HTR-8/SVneo (cell line): ENCODE measurements at places on chromosomes 13 and 19.

DNA sequence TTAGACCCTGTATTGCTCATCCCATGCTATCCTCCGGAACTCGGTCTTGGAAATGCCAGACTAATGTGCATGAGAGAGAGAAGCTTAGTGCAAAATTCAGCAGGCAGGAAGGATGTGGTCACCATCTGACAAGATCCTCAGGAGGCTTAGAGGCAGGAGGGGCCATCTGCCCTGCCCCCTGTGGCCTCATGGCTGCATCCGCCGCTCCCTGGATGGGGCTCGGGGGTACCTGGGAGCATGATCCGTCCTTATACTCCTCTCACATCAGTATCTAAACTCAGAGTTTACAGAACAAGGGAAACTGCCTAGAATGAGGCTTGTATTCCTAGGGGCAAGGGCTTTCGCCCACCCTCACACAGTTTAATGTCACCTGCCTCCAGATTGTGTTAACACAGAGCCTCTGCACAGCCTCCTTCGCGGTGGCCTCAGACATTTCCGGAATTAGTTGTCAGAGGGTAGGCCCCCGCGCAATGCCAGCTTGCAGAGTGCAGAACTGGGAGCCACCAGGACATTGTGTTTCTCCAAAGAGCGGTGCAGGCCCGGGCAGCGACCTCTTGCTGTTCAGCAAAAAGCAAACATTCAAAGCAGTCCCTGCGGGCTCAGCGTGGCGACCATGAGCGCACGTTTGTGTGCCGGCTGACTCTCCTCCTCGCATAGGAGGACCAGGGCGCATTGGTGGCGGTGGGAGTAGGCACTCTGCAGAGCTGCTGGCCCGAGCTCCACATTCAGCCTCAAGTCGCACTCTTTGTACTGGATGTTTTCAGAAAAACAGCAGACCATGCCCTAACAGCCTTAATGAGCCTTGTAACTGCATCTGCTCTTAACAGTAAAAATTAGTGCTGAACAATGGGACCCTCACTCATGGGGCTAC, 39.1 kb downstream of the GPR12 start:
- no peak for DNase-seq

- no peak for DNase-seq
These were observed 18.4 kb downstream of the ARL11 start for GRCh38 chr13:49646688-49647087.

GRCh38 chr13:92512852-92513251, 713.8 kb upstream of the GPC6 start:
- DNase-seq = no peak

- DNase-seq = no peak
These were observed 5.5 kb upstream of the PTOV1 start for GRCh38 chr19:49845414-49845813.

DNA sequence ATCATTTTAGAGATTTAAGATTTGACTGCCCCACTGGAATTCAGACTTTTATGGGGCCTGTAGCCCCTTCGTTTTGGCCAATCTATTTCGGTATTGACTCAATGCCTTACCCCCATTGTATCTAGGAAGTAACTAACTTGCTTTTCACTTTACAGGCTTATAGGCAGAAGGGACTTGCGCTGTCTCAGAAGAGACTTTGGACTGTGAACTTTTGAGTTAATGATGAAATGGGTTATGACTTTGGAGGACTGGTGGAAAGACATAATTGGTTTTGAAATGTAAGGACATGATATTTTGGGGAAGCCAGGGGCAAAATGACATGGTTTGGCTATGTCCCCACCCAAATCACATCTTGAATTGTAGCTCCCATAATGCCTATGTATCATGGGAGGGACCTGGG, 463.0 kb upstream of the KLHL1 start:
- DNase-seq = no peak

DNA sequence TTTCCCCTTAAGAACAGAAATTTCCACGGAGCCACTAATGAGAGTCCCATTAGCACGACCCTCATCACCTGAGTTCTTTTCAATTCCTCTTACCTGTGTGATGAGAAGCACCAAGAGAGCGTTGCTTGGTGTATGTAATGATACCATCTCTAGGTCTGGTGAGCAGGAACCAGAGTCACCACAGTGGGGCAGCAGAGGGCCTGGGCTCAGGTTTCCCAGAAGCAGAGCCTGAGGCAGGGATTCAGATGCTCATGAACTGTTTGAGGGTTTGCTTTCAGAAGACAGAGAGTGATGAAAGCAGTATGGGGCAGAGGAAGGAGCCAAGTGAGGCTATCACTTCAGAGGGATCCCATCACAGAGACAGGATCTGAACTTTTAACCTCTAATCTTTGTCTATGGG, 3.1 kb upstream of the PTPRH start:
- peak; percentile 33 for DNase-seq

GRCh38 chr13:36288794-36289391, 8.7 kb downstream of the CCDC169 start:
- no peak for DNase-seq

DNA sequence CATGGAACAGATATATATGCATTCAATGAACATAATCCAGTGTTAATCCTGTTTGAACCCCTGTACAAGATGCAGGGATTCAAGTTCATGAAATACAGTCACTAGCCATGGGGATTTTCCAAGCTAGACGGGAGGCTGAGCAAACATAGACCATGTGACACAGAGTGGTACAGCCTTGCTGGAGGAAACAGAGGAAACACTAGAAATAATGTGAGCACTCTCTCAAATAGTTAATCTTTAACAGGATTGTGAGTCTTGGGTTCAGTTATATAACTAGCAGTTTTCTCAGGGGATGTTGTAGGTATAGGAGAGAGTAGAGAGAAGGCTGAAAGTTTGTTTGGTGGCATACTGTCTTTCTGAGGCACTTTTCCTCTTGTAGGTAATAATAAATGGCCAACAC, 13.9 kb upstream of the LGALS16 start:
- DNase-seq = no peak

- no peak for DNase-seq
These were observed 72.1 kb upstream of the FAM216B start for GRCh38 chr13:42709276-42709675.

DNA sequence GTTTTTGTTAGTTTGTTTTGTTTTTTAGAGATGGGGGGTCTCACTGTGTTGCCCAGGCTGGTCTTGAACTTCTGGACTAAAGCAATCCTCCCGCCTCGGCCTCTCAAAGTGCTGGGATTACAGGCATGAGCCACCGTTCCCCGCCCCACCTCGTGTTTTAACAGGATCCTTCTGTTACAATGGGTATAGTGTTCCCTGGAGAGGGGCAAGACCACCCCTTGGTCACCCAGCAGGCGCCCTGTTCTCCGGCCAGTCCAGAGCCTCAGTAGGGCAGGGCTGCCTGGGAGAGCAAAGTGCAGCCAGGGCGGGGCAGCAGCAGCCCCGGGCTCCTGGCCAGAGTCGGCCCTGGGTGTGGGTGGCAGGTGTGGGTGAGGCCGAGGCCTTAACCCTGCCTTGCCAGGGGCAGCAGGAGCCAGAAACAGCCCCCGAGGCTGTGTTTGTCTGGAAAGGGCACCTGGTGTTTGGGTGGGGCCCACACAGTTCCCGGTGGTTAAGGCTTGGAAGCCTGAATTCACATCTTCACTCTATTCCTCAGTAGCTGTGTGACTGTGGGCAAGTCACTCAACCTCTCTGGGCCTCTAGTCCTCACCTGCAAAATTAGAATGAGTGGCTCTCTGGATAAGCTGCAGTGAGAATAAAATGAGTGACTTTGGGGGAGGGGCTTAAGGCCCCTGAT, 7.2 kb downstream of the VASP start:
- no peak for DNase-seq

DNA sequence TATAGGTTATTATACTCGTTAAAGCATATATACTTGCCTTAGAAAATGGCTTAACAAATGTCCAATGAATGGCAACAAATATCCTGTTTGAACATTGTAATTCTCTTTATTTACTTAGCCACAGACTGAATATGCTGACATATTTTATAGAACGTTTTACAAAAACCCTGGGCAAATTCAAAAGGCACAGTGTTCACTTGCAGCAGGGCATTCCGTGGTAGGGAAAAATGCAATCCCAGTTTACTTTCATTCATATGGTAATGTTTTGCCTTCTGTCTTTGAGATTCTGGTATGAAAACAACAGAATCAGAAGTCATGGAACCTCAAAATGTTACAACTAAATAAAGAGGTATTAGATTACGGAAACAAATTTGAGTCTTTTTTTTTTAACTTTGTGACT, 56.2 kb upstream of the MYCBP2 start:
- DNase-seq = no peak

DNA sequence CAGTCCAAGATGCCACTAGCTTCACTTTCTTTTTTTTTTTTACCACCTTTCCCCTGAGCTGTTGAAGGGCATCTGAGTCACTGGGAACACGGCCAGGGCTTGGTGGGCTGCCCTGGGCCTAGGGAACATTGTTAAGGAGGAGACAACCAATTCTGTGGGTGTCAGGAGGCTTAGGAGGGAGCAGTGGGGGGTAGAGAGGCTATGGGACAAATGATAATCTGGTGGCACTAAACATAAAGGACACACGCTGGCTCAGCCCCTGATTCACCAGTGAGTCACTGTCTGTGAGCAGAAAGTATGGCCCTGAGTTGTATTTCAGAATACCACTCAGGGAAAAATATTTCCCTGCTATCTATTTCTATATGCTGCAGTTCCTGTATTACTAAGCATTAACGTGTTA, 207.8 kb downstream of the DCLK1 start:
- peak; percentile 29 for DNase-seq

- DNase-seq = no peak
These were observed 102.7 kb downstream of the ELF1 start for GRCh38 chr13:40916207-40916998.

- no peak for DNase-seq
These were observed 193.9 kb downstream of the GPC5 start for GRCh38 chr13:91592056-91593014.

GRCh38 chr19:48659768-48660167, 13.0 kb downstream of the NTN5 start:
- no peak for DNase-seq

DNA sequence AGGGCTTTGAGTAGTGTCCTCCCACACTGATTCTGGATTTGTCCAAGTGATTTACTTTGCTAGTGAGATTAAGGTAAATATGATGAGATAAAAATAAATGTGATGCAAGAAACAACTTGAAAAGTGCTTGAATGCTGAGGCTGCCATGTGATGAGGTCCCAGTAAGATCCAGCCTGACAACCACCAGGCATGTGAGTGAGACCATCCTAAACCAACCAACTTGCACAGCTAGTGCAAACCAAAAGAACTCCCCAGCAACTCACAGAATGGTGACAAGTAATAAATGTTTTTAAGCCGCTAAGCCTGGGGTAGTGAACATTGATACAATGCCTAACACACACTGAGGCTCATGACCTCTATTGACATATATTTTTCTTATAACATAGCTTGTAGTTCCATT, 13.3 kb upstream of the RBM26 start:
- no peak for DNase-seq

GRCh38 chr19:35901854-35902661, at the start of gene HCST:
Gene HCST (plus strand): TSS chr19:35902529. CDS start chr19:35902594, 65 bp downstream.
- no peak for DNase-seq

- DNase-seq = no peak
These were observed 12.0 kb upstream of the CEACAM21 start for GRCh38 chr19:41563854-41564514.

DNA sequence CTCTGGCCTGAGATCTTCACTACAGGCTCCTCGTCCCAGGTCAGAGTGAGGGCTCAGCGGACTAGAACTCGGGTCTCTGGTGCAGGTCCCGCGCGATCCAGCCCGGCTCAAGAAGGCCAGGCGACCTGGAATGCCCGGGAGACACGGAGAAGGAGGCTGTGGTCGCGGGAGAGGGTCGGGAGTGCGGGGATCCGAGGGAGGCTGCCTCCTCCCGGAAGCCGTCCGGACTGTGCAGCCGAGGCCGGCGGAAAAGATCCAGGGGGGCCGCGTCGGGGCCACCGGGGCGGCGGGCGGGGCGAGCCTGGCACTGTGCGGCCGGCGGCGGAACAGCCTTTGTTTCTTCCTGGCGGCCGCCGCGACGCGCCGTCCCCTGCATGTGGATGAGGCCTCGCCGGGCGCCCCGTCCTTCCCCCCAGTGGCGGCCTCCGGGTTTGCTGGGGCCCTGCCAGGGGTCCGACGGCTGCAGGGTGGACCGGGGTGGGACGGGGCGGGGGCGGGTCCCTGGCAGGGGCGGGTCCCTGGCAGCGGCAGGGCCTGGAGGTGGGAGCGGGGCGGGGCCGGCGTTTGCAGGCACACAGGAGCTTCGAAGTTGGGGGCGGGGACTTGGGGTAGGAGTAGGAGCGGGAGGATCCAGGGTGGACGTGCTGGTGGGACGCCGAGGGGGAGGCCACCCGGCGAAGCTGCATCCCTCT, 1.0 kb upstream of the SLC7A10 start:
- DNase-seq = no peak
